Fibroblast of the conjunctiva (primary cell): ENCODE measurements at places on chromosomes 12 and 14.

- DNase-seq, result no peak
Measured at GRCh38 chr14:44142006-44142405, 365.1 kb downstream of the FSCB start.

DNA sequence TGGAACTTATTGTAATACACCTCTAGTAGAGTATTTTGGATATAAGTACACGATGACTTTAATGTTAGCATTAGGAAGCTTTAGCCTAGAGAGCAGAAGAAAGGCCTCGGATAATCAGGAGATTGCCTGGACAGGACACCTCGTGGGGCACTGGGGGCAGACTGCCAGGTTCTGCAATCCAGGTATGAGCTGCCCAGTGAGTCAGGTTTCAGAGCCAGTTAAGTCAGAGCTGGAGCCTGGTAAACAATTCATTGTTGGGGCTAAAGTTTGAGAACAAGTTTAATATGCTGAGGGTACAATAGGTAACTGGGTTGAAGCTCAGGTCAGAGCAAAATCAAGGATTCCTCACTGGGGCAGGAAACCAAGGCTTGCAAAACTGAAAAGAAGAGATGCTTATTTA is 107.4 kb downstream of the RERGL start:
- no peak for DNase-seq

DNA sequence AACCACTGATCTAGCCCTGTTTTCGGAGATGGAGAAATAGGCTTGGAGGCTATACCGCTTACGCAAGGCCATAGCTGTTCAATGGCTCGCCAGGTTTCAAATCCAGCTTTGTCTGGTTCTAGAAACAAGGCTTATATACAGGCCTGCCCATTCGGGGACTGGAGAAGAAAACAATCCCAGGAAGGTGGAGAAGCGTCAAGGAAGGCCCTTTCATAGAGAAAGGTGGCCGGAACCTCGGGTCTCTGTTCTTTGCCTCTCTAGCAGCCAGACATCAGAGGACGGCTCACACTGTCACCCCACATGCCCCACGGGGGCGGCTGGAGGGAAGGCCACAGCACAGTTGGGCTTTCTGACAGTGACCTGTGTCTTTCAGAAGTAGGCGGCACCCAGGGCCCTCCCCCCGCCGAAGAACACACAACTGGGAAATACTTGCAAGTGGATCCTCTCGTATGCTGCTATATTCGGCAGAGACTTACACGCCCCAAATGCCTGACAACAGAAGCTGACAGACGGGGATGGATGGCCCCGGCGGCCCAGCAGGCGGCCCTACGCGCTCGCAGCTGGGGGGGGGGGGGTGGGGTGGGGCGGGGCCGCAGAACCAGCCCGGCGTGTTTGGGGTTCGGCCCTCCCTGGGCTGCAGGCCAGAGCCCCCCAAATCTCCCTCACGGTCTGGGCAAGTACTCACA is 4.5 kb upstream of the SETD1B start:
- no peak for DNase-seq

GRCh38 chr12:19498099-19498498 is 58.8 kb downstream of the AEBP2 start:
- DNase-seq, result no peak

DNA sequence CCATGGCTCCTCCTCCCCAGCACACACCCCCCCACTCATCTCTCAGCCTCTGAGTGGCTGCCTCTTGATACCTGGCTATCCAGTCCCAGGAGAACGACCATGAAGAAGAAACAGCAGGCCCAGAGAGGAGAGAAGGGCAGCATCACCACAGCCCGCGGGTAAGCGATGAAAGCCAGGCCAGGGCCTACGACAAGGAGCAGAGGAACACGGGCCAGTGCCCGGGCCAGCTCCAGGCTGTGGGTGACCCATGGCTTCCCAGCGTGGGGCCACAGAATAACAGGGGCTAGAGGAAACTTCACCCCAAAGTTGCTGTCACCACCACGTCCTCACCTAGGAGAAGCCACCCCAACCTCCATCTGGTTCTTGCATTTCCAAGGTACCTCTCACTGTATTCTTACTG is 10.4 kb upstream of the SLC6A12 start:
- DNase-seq, result no peak

DNA sequence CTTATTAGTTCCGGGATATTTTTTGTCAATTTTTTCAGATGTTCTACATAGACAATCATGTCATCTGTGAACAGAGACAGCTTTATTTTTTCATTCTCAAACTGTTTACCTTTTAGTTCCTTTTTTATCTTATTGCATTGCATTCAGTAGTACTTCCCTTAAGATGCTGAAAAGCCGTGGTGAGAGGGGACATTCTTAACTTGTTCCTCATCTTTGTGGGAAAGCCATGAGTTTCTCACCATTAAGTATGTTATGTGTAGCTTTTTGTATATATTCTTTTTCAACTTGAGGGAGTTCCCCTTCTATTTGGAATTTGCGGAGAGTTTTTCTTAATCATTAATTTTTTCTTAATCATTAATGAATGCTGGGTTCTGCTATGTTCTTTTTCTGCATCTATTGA is 1727.1 kb upstream of the SEL1L start:
- no peak for DNase-seq
